ENCODE measurements at places on chromosomes 2 and 18.

DNA sequence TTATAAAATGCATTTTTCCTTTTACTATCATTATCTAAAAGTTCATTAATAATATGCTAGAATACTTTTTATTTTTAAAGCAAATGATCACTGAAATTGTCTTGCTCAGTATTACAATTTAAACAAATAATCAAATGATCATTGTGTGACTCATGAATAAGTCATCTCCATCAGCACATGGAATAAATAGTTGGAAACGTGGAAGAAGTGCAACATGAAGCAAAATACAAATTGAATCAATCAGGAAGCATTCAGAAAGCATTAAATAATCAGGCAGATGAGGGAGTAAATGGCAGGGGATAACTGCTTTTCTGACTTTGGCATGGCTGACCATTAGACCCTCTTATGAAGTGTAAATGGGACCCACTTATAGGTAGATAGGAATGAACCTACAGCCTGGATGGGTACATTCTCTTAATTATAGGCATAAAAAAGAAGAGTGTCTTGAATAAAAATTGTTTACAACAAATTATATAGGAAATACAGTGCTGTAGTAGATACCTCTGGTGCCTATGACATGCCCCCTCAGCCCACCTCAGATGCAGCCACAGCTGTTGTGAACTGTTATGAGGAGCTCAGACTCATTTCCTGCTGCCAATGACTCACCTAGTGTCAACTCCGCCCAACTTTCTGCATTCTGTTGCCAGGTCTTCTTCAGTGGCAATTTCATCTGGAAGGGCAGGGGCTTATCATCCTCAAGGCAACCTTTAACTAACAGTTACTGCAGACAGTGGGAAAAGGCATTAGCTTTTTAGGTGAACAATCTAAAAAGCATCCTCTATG, 936.0 kb downstream of the TRIB2 start:
- DNase-seq = no peak

DNA sequence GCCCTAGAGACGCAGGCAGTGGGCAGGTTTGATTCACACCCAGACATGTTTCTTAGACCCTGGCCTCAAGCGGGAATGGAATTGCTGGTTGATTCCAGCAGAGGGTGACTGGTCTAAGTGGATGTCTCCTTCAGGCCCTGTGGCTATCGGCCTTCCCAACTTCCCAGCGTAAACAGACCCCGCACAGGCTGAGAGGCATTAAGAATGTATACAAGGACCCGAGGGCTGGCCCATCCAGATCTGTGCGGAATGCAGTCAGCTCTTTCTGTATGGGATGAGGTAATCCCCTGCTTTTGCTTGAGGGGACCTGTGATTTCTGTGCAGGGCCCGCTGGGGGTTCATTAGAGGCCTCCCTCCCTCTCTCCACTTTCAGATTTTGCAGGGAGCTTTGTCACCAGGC, 6.5 kb downstream of the ACKR3 start:
- no peak for DNase-seq

DNA sequence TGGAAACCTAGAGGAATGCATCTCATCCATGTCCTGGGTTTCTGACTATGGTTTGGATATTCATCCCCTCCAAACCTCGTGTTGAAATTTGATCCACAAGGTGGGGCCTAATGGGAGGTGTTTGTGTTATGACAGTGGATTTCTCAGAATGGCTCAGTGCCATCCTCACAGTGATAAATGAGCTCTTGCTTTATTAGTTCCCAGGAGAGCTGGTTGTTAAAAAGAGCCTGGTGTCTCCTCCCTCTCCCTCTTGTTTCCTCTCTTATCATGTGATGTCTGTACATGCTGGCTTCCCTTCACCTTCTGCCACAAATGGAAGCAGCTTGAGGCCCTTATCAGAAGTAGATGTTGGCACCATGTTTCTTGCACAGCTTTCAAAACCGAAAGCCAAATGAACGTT, 424.3 kb downstream of the DCC start:
- DNase-seq = no peak

DNA sequence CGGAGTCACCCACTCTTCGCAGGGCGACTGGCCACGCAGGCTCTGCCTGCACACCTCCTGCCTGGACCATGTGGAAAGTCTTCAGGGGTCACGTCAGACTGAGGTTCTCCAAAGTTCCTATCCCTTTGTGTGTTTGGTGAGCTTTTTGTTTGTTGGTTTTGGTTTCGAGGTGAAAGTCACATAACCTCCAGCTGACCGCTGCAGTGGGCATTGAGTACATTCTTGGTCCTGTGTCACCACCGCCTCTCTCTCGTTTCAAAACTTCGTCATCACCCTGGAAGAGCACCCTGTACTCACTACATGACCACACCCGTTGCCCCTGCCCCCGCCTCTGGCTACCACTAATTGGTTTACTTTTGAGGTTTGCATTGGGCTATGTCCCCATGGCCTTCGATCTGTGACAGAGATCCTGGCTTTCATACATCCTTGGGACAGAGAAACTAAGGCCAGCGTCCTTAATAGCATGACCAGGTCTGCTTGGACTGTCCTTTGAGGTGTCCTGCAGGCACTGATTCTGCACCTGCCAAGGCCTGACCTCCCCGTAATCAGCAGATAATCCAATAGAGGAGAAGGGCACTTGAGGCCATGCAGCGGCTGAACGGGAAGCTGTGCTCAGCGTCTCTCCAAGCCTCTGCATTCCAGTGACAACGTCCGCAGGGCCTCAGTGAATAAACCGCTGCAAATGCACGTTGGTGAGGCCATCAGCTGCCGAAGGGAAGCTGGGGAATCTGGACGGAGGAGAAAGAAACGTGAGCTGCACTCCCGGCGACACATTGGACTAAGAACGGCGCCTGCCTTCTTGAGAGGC, 46.8 kb downstream of the SH3BP4 start:
- no peak for DNase-seq

DNA sequence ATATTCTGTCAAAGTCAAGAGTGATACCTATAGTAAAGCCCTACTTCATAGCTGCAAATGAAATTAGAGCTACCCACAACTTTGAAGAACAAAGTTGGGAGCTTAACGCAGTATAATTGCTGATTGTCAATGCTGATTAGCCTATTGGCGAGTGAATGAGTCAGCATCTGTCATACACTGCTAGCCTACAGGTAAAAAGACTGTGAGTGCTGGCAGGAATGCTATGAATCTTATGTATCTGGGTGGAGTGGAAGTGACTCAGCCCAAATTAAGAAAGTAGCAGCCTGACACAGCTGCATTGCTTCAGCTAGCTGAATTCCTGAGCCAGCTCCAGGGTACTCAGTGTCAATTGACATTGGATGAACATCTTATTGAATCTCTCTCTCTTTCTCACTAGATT, 179.4 kb upstream of the DCC start:
- no peak for DNase-seq

GRCh38 chr2:160294339-160294803, 94.3 kb upstream of the ITGB6 start:
- no peak for DNase-seq

DNA sequence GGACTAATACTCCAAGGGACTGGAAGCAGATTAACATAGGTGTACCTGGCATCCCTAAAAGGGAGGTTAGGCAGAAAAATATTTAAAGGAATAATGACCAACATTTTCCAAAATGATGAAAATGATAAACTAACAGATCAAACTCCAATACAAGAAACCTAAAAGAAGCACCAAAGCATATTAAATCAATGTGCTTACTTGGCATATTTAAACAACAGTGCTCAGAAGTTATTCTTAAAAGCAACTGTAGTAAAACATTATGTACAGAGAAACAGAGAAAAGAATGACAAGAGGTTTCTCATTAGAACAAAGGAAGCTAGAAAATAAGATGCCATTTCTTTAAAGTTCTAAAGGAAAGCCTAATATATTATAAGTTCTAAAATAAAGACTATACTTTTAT, 947.3 kb upstream of the TMEFF2 start:
- no peak for DNase-seq

GRCh38 chr18:37871561-37871960, 306.0 kb upstream of the CELF4 start:
- DNase-seq = no peak

GRCh38 chr2:42768706-42769256, 4.8 kb upstream of the OXER1 start:
- DNase-seq = no peak

GRCh38 chr2:52054824-52055223, 1022.9 kb upstream of the NRXN1 start:
- no peak for DNase-seq

GRCh38 chr2:58054264-58054663, 7.7 kb downstream of the VRK2 start:
- DNase-seq = no peak

GRCh38 chr2:67212203-67212602, 184.9 kb upstream of the ETAA1 start:
- no peak for DNase-seq

DNA sequence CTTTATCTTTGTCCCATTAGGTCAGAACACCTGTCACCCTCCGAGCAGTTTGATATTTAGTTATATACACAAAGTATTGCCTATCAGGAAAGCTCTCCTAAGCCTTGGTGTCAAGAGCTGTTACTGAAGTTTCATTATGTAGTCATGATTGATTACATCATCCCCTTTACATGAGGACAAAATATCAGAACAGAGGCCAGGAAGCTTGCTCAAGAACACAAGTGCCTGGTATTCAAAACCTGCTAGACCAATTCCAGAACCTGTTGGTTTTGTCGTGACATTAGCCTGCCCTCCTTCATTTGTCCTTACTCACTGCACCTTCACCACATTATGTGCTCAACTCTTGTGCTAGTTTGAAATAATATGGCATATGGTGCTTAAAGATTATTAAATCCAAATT, 377.1 kb downstream of the CDH19 start:
- no peak for DNase-seq

DNA sequence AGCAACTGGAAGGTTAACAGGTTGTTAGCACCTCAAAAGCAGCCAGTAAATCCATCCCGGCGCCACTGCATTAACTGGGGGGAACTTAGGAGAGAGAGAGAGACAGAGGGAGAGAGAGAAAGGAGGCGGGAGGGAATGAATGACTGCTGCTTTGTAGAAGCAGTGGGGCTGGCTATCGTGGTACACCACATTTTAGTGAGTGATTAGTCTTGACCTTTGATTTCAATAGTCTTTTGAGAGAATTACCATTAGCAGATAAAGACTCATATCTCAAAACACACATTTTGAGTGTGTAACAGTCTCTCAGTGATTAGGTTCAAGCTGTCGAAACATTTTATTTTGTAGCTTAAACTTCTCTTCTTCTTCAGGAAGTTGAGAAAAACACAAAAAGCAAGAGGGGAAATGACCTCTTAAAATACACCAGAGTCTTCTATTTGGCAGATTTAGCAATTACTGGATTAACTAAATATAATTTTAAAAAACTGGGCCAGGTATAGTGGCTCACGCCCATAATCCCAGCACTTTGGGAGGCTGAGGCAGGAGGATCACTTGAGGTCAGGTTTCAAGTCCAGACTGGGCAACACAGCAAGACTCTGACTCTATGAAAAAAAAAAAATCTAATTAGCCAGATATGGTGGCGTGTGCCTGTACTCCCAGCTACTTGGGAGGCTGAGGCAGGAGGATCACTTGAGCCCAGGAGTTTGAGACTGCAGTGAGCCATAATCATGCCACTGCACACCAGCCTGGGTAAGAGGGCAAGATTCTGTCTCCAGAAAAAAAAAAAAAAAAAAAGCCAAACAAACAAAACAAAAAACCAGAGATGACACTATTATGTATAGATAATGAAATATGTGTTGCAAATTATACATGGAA, 22.0 kb upstream of the PNO1 start:
- no peak for DNase-seq

GRCh38 chr2:230325316-230326243, 1.4 kb upstream of the SP140L start:
- no peak for DNase-seq

GRCh38 chr2:191656792-191657191, 21.1 kb upstream of the NABP1 start:
- DNase-seq = no peak

DNA sequence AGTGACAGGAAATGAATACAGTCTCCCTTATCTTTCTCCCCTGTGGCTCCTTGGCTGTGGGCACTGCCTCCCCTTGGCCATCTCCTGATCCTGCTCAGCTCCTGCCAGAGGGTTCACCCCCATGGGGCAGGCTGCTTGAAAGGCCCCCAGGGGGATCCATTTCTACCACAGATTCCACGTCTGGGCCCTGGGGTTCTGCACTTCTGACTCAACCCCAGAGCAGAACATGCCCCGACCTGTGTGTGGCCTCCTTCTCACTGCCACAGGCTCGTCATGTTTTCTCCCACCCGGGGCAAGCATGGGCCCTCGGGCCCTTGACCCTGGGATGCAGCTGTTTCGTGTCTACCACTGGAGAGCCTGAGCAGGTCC, 122.2 kb downstream of the ACKR3 start:
- DNase-seq = no peak

GRCh38 chr18:59842947-59843346, 56.8 kb upstream of the PMAIP1 start:
- no peak for DNase-seq

DNA sequence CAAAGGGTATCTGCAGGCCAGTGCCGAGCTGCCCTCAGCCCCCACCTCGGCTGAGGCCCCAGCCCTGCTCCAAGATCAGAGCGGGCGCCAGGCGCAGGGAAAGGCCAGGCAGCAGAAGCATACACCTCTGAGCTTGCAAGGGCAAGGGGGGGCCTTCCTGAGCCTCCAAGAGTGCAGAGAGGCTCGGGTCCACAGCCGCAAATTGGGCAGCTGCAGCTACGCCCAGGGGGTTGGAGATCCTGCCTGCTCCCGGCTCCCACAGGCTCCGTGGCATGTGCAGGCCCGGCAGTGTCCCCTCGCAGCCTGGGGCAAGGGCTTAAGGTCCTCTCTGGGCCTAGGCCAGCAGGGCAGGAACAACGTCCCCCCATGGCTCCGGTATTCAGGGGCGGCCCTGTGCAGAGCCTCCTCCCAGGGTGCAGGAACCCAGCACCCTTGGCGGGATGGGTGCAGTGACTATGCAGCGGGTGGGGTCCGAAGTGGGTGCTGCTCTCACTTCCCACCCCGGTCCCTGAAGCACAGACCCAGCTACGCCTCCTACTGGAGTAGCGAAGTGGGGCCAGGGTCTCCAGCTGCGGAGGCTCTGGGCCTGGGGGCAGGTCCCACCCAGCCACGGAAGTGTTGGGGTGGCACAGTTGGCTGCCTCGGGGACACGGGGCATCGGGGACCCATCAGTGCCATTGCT, 120.2 kb upstream of the TMEFF2 start:
- DNase-seq = no peak

- no peak for DNase-seq
These were observed 2.5 kb downstream of the RTN4 start for GRCh38 chr2:55047677-55048299.

DNA sequence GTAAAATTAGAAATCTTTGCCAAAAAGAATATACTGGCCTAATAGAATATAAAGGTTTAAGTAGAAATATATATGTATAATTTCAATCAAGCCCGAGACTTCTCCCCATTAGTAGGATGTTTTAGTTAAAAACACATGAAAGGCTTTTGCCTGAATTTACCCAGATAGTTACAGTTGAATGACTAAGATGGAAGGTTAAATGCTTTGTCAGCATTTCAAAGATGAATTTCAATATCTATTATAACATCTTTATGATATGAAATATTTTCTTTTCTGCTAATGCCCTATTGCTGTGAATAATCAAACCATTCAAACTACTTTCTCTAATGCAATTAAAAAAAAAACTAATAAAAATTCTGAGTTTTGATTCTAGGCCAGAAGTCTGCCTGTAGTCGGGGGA, 18.0 kb upstream of the ABCA12 start:
- DNase-seq = no peak

GRCh38 chr18:25186871-25187270, 165.1 kb downstream of the ZNF521 start:
- DNase-seq = no peak
